Effector CD8-positive, alpha-beta T cell (primary cell): ENCODE measurements at places on chromosomes 12 and 14.

DNA sequence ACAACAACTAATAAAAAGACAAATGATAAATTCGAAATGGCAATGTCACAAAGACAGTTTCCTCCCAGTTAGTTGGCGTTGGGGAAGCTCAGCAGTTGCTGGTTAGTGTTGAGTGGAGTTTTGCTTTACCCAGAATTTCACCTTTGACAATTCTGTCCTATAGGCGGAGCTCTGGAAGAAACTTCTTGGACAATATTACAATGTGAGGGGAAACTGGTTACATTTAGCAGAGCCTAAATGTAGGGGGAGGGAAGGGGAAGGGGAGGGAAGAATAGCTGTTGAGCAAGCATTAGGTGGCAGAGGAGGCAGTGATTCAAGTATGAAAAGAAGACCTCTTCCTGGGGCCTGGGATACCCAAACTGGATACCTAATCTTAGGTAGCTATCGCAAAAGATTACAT is 51.4 kb downstream of the BDKRB1 start:
- no peak for DNase-seq

DNA sequence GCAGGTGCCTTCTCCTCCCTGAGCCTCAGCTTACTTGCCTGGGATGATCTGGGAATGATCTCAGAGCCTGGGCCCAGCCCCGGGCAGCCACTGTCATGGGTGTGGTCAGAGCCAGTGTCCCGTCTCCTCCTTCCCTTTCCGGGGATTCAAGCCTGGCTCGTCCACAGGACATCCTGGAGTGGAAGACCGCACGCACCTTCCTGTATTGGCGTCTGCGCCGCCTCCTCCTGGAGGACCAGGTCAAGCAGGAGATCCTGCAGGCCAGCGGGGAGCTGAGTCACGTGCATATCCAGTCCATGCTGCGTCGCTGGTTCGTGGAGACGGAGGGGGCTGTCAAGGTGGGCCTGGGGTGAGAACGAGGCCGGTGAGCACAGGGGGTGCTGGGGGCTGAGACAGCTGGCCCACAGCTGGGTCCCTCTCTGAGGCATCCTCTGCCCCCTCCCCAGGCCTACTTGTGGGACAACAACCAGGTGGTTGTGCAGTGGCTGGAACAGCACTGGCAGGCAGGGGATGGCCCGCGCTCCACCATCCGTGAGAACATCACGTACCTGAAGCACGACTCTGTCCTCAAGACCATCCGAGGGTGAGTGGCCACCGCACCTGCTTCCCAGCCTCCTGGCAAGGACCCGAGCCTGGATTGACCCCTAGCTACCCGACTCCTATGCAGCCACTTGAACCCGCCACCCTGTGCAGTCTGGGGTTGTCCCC is 44.0 kb downstream of the FOXN4 start:
- no peak for DNase-seq

DNA sequence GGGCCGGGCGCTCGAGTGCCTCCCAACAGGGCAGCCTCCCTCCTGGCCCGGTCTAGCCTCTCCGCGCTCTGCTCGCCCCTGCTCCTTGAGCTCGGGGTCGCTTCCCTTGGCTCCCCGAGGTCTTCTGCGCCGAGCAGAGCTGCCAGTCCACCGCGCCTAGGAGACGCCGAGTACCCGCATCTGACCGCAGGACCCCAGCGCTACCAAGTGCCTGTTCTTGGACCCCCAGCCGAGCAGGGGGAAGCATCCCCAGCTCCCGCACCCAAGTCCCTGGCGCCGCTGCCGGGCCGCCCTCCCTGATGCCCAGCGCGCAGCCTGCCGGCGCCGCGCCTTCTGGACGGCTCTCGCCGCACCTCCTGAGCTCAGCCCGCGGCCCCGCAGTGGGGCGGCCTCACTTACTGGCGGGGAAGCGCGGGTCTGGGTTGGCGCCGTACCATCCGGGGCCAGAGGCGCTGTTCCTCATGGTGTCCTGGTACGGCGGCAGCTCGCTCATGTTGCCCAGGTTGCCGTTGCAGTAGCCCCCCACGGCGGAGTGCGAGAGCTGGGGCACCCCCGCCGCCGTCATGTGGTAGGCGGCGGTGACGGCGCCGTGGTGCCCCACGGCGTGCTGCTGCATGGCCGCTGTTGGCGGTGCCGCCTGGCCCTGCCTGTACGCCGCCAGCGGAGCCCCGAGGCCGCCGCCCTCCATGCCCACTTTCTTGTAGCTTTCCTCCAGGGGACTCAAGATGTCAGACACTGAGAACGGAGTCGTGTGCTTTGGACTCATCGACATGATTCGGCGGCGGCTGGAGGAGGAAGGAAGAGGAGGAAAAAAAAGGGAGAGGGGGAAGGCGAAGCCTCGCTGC is 1.2 kb downstream of the NKX2-1 start:
- no peak for DNase-seq

GRCh38 chr14:57573173-57573572 is 79.5 kb upstream of the CCDC198 start:
- no peak for DNase-seq

GRCh38 chr14:50056435-50056834 is 59.9 kb downstream of the VCPKMT start:
- DNase-seq = no peak

DNA sequence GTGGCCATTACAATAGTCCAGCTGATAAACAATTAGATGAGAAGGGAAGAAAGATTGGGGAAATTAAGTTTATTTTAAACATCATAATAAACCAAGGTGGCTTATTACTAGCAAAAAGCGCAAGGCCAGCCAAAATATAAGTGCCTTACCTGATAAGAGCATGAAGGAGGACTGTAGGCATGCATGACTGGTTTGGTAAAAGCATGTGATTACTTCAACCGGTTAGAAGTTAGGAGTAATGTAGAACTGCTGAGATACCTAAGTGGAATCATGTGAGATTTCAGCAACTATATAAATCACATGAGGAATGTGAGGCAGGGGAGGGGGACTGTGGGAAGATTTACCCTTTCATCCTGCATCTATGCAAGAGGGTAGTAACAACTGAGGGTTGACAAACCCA is 59.7 kb upstream of the CCDC196 start:
- DNase-seq = no peak

GRCh38 chr12:45969084-45969483 is 21.3 kb downstream of the SCAF11 start:
- DNase-seq = no peak

DNA sequence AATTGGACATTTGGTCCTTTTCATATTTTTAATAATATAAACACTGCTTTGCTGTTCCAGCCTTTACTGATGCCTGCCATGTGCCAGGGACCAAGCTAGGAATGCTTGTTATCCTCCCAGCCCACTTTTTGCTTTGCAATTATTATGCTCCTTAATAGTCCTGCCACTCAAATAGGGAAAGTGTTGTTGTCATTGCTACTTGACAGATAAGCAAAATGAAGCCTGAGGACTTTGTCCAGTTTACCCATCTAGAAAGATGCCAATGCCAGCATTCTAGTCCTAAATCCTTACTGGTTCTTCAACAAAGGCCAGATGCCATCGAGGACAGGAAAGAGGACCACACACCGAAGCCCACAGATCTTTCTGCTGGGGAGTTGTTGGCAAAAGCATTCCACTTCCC is 246.5 kb downstream of the EMP1 start:
- no peak for DNase-seq

DNA sequence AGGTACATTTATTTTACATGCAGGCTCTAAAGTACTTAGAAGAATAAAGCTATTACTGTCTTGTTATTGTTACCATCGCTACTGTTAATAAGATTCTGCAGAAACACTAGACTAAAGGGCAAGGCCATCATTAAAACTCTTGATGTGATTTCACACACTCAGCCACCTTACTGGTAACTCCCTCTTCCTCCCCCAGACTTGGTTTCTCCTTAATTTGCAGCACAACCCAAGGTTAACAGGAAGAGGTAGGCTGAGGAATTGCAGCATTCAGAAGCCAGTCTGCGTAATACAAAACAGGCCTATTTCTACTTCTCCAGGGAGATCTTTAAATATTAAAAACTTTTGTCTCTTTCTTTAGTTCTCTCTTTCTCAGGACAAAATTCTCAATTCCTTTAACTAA is 210.3 kb downstream of the BTG1 start:
- DNase-seq = no peak

GRCh38 chr12:84455598-84455997 is 457.0 kb downstream of the SLC6A15 start:
- DNase-seq = no peak

GRCh38 chr14:95068080-95068479 is 89.2 kb downstream of the DICER1 start:
- DNase-seq = no peak

DNA sequence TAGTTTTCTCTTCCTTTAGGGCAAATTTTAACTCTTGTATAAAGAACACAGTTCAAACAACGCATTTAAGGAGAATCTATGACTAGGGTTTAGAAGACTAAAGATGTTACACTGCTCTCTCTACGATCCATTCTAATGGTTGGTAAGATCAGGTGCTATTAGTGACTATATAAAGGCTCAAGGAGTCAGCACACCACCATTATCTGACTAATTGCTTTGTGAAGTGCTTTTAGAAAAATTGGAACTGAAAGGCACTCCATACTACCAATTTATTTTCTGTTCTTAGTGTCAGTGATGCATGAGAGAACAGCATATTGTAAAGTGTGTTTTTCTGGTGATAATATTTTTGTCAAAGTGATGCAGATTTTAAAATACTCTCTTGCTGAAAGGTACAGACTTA is 136.8 kb downstream of the SYT1 start:
- DNase-seq = no peak

- DNase-seq = no peak
Observed at GRCh38 chr14:41120402-41120801, 486.3 kb upstream of the LRFN5 start.

- DNase-seq = no peak
Observed at GRCh38 chr14:27372771-27373170, 774.9 kb upstream of the NOVA1 start.

GRCh38 chr14:83162361-83162929 is 1628.8 kb upstream of the SEL1L start:
- no peak for DNase-seq

GRCh38 chr12:61452076-61452475 is 808.1 kb upstream of the USP15 start:
- no peak for DNase-seq

DNA sequence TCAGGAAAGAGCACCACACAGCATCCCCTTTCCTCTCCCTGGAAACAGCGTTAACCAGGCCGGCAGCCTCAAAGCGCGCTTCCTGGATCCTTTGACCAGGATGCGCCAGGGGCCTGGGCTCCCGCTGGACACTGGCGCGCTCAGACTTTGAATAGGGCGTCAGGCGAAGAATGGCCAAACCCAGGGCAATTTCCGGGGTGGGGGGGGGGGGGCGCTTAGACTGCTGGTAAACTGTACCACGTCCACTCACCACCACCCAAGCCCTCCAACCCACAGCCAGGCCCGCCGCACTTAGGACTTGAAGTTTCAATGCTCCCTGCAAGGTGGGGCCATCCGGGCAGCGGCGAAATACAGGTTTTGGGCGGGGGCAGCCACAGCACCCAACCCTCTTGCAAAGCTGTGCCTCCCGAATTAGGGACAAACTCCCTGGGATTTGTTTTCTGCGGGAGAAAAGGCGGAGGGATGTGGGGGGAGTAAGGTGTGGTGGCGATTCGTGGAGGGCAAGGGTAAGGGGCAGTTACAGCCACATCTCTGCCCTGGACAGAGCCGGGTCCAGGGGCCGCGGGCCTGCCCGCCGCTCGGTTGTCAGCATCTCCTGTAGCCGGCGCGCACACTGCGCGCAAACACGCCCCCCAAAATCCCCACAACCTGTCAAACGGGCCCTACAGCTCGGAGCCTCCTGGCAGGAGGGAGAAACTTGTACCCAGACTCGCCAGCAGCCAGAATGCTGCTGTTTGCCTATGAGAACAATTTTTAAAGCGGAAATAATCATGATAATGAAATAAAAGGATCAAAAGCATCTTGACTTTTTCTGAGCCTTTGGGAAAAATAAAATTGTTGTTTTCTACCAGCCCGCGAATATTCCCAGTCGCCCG is 958 bp downstream of the RTN1 start:
- DNase-seq = no peak

GRCh38 chr12:21906919-21907493 is 34.2 kb downstream of the ABCC9 start:
- no peak for DNase-seq

- DNase-seq = no peak
Observed at GRCh38 chr12:8829125-8829518, 6.7 kb downstream of the A2ML1 start.

DNA sequence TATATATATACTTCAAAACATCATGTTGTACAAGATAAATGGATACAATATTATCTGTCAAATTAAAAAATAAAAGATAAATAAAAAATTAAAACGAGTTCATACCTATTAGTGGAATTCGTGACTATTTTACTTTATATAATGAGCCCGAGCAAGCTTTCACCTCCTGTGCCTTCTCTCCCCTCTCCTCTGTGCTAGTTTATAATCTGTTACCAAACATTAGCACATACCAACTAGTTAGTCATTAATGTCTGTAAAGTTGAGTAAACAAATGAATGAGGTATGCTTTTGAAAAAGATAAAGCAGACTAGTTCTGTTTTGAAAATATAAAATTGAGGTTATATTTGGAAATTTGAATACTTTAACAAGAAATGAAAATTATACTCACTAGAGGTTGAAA is 84.0 kb downstream of the LRRC9 start:
- no peak for DNase-seq

- no peak for DNase-seq
Observed at GRCh38 chr14:72045885-72046284, 113.7 kb downstream of the RGS6 start.

DNA sequence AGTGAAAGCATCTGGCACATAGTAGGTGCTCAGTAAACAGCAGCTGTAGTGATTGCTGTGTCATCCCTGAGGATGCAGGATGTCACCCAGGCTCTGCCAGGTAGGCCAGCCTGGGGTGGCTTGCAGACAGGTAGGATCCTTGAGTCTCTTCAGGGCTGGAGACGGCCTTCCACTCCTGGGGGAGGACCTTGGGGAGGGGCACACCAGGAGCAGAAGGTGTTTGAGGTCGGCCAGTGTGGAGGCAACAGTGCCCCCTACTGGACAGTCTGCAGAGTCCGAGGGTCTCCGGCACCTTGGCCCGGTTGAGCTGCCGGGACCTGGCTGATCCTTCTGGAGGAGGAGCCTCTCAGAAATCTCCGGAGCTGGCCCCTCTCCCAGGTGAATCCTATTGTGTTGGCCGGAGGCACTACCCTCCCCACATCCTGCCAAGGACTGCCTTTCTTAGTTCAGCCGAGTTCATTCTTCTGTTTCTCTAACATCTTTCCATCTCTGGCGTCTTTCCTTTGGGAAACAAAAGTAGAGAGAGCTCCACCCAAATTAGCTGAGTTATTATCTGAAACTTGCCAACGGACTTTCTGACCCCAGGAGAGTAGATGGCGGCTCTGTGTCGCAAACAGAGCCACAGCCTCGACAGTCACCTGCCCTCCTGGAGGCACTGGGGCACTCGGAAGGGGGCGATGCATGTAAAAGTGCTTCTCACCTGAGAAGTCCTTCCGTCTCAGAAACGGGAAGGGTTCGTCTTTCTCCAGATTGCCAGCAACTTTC is 41.8 kb upstream of the CLMN start:
- DNase-seq = no peak

DNA sequence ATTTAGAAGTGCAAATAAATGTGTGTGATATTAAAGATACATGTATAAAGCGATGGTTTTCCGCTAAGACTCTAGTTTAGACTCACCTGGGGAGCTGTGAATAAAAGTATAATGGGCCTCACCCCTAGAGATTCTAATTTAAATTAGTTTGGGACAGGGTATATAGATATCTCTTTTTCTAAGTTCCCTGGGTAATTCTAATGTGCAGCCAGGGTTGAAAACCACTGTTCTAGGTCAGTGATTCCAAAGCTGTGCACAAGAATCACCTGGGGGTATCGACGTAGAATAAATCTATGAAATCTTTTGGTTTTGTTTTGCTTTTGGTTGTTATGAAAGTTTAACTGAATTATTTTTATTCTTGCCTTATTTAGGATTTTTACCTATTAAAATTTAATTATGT is 302.1 kb downstream of the KCNH5 start:
- no peak for DNase-seq
